ENCODE measurements at places on chromosomes 4 and X. TPM values are rescaled to one million over a fixed set of nuclear protein-coding genes. Genes with fewer than 3 reads are reported as not detected.
A peak's percentile ranks its signal among the peaks of the same experiment; 100 is the strongest.

TRPC5OS gene
- not detected for total RNA-seq

P2RY8 gene
- total RNA-seq, result not detected

RPL39 gene
- total RNA-seq, result 2,088 TPM

TRAM1L1 gene
- 5.0 TPM for total RNA-seq

IL9R gene
- not detected for total RNA-seq

CXCR3 gene
- total RNA-seq, result not detected

TASL gene
- not detected for total RNA-seq

GRCh38 chr4:38365261-38365660 lies 298.7 kb upstream of the KLF3 start:
- H3K27ac ChIP-seq, result no peak overlapping the region
- DNase-seq, result no peak
- H3K36me3 ChIP-seq, result no peaks in the 10 kb centered on the region
- H3K4me1 ChIP-seq, result no peaks in the 10 kb centered on the region
- no peak overlapping the region for H3K4me3 ChIP-seq

DNA sequence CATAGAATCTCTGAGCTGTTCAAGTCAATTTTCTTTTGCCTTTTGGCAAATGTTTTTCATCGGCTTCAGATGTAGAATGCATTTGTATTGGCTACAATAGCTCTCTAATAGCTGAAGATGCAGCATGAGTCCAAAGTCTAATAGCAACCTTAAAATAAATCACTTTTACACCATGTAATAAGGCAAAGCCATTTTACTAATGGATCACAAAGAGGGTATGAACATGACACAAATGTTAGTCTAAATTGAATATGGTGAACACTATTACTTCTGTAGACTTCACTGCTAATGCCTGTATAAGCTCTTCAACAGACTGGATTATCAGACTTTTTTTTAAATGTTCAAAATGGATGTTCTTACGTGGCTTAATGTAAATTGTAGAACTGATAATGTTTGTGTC lies 645.3 kb downstream of the TLL1 start:
- DNase-seq, result no peak
- H3K27ac ChIP-seq, result no peak overlapping the region
- no peak overlapping the region for H3K4me3 ChIP-seq
- peaks cover 11% of the 10 kb centered on the region for H3K4me1 ChIP-seq

DNA sequence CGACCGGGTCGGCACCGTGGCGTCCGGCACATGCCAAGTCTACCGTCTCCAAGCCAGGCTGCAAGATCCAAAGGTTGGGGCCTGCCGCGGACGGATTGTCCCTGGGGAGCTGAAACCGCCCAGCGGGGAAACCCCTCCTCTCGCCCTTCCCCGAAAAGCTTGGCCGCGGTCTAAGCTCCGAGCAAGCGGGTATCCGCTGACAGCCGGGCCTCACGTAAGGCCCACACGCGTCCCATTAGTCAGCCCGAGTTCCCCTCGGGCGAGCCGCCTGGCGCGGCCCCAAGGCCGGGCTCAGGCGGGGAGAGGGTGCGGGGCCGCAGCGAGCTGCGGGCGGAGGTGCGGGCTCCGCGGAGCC lies 6.8 kb upstream of the BCOR start:
- peaks cover 44% of the 10 kb centered on the region for H3K4me1 ChIP-seq
- no peak for DNase-seq
- H3K27me3 ChIP-seq, result peaks cover 43% of the 10 kb centered on the region
- H3K36me3 ChIP-seq, result peaks cover 2% of the 10 kb centered on the region

GRCh38 chrX:39249999-39250398 lies 448.7 kb downstream of the MID1IP1 start:
- H3K27me3 ChIP-seq, result no peaks in the 10 kb centered on the region
- H3K36me3 ChIP-seq, result no peaks in the 10 kb centered on the region
- no peak for DNase-seq

GRCh38 chr4:182560358-182560757 lies 317.2 kb downstream of the TENM3 start:
- H3K36me3 ChIP-seq, result peaks cover 2% of the 10 kb centered on the region

GRCh38 chrX:65783746-65784145 lies 116.3 kb downstream of the MSN start:
- no peak overlapping the region for H3K27ac ChIP-seq
- no peak overlapping the region for H3K4me3 ChIP-seq
- DNase-seq, result no peak
- no peaks in the 10 kb centered on the region for H3K27me3 ChIP-seq
- no peaks in the 10 kb centered on the region for H3K36me3 ChIP-seq
- no peaks in the 10 kb centered on the region for H3K4me1 ChIP-seq

GRCh38 chr4:67122029-67122428 lies 423.3 kb downstream of the CENPC start:
- H3K27me3 ChIP-seq, result no peaks in the 10 kb centered on the region
- H3K36me3 ChIP-seq, result no peaks in the 10 kb centered on the region
- no peak overlapping the region for H3K27ac ChIP-seq
- H3K4me1 ChIP-seq, result peaks cover 5% of the 10 kb centered on the region
- H3K4me3 ChIP-seq, result no peak overlapping the region
- no peak for DNase-seq

GRCh38 chr4:166092797-166093290 lies 219.8 kb downstream of the TLL1 start:
- no peak for DNase-seq
- no peak overlapping the region for H3K27ac ChIP-seq
- H3K36me3 ChIP-seq, result no peaks in the 10 kb centered on the region

DNA sequence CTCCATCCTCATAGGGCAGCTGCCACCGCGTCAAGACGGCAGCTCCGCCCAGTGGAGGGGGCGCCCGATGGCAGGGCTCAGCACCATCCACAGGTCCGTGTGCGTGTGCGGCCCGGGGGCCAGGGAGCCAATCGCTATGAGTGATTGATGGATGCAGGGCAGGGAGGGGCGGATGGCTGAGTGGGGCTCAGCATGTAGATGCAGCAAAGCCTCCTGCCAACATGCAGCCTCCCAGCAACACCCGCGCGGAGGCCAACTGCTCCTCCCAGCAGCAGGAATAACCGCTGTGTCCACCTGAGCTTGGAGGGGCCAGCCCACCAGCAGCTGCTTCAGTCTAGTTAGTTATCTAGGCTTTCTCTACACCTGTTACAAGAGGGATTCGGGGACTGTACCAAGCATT lies 77.4 kb downstream of the MTMR1 start:
- no peak overlapping the region for H3K4me3 ChIP-seq
- no peaks in the 10 kb centered on the region for H3K4me1 ChIP-seq
- no peaks in the 10 kb centered on the region for H3K27me3 ChIP-seq
- H3K27ac ChIP-seq, result no peak overlapping the region
- H3K36me3 ChIP-seq, result peaks cover 8% of the 10 kb centered on the region

DNA sequence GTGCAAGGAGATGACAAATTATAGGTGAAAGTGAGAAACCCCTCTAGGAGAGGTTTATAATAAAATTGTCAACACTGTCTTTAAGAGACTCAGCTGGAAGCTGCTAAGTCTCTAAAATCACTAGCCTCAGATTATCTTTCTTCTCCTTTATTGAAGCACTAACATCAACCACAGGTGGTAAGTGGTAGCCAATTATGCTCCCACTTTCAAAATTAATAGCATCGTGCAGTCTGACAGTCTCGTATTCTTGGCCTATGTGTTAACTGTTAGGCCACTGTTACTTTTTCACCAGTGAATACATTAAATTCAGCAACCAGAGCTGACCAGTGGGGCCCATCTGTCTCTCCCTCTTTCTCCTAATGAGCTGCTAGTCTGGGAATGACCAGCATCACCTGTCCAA lies 674.1 kb downstream of the RAPGEF2 start:
- H3K27me3 ChIP-seq, result no peaks in the 10 kb centered on the region
- no peaks in the 10 kb centered on the region for H3K36me3 ChIP-seq
- no peak overlapping the region for H3K27ac ChIP-seq
- H3K4me1 ChIP-seq, result no peaks in the 10 kb centered on the region
- no peak overlapping the region for H3K4me3 ChIP-seq
- DNase-seq, result no peak

DNA sequence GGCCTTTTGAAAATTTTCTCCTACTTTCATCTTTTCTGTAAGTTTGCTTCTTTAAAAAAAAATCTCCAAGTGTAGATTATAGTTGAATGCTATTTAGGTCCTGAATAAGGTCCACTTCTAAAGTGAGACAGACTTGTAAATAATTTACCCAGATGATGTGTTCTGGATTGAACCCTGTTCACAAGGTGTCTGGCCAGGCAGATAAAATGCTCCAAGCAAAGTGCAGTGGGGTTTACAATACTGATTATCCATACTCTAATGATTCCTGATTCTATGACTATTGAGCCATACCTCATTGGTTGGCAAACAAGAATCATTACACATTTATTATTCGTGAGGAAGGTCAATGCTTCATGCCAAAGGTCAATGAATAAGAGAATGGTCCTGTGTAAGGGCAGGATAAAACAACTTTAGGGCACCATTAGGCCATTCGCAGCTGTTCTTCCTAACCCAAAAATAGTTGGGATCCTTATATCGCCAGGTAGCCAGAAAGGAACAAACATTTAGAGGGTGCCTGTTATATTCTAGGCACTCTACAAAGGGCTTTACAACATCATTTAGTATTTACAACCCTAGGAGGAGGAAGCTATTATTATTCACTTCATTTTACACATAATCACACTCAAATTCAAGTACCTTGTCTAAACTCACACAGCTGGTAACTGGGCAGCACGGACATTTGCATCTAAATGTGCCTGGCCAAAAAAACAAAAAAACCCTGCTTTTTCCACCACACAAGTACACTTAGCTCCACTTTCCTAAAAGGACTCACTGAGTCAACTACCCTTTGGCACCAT lies 18.6 kb upstream of the SAT1 start:
- no peaks in the 10 kb centered on the region for H3K36me3 ChIP-seq
- no peaks in the 10 kb centered on the region for H3K27me3 ChIP-seq
- H3K4me1 ChIP-seq, result peaks cover 9% of the 10 kb centered on the region

DNA sequence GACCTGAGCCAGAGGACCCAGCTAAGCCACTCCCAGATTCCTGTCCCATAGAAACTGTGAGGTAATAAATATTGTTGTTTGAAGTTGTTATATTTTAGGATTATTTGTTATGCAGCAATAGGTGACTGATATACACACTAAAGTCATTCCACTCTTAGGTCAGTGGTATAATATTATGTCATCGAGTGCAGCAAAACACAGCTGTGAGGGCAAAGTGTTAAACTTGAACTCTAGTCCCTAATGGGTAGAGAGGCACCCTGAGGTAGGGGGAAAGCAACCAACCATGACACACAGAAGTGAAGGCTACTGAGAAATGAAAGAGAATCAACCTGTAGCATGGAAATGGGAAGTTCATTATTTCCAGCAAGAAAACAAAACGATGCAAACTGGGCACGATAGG lies 66.6 kb downstream of the ATXN3L start:
- no peak overlapping the region for H3K4me3 ChIP-seq
- peaks cover 2% of the 10 kb centered on the region for H3K36me3 ChIP-seq
- peaks cover 3% of the 10 kb centered on the region for H3K4me1 ChIP-seq
- no peak overlapping the region for H3K27ac ChIP-seq
- no peak for DNase-seq

- no peak overlapping the region for H3K4me3 ChIP-seq
- no peak for DNase-seq
- H3K36me3 ChIP-seq, result no peaks in the 10 kb centered on the region
- H3K27me3 ChIP-seq, result peaks cover 55% of the 10 kb centered on the region
- H3K4me1 ChIP-seq, result peaks cover 21% of the 10 kb centered on the region
Measured at GRCh38 chr4:5955856-5956255, 62.4 kb downstream of the C4orf50 start.

GRCh38 chr4:68396756-68397155 lies 46.9 kb upstream of the YTHDC1 start:
- no peak overlapping the region for H3K27ac ChIP-seq
- no peak for DNase-seq
- H3K4me3 ChIP-seq, result no peak overlapping the region
- H3K36me3 ChIP-seq, result no peaks in the 10 kb centered on the region
- no peaks in the 10 kb centered on the region for H3K4me1 ChIP-seq
- H3K27me3 ChIP-seq, result no peaks in the 10 kb centered on the region

DNA sequence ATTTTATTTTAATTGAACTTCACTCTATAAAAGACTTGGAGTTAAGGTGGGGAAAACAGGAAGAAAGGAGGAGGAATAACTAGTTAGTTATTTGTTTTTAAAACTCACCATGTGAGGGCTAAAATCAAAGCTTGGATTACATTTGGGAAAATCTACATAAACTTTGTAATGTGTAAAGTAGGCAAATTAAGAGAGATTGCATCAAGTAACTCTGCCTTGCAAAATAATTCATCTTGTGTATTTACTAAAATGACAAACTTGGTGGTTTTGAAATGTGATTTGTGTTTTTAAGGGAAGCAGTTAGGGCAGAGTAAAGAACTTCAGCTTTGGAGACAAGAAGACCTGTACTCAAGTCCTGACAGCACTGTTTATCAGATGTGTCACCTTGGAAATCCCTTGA lies 43.3 kb upstream of the RASSF6 start:
- H3K27ac ChIP-seq, result no peak overlapping the region
- H3K4me1 ChIP-seq, result peaks cover 12% of the 10 kb centered on the region
- DNase-seq, result no peak
- no peak overlapping the region for H3K4me3 ChIP-seq
- no peaks in the 10 kb centered on the region for H3K36me3 ChIP-seq

- no peak overlapping the region for H3K27ac ChIP-seq
- no peak for DNase-seq
Measured at GRCh38 chrX:644304-645281, 14.0 kb downstream of the SHOX start.

DNA sequence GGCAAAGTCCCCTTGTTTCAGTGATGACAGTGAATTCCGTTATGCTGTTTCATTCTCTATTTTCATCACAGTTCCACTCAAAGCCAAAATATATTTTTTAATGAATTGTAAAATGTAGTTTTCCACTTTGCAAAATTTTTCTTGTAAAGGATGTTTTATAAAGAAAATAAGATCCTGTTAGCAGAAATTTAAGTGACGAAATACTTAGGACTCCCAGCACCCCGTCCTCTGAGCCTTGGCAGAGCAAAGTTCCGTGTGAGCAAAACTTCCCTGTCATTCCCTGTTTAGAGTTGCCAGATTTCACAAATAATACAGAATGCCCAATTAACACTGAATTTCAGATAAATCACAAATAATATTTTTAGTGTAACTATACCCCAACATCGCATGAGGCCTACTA lies 81.0 kb upstream of the RBPJ start:
- no peaks in the 10 kb centered on the region for H3K36me3 ChIP-seq
- peak overlapping the region; percentile 95 for H3K27ac ChIP-seq
- H3K4me3 ChIP-seq, result peak overlapping the region; percentile 56
- H3K4me1 ChIP-seq, result peaks cover 32% of the 10 kb centered on the region
- DNase-seq, result no peak

GRCh38 chr4:29220761-29221160 lies 1499.4 kb upstream of the PCDH7 start:
- DNase-seq, result no peak
- H3K4me3 ChIP-seq, result no peak overlapping the region
- H3K4me1 ChIP-seq, result no peaks in the 10 kb centered on the region
- no peaks in the 10 kb centered on the region for H3K27me3 ChIP-seq
- no peak overlapping the region for H3K27ac ChIP-seq
- H3K36me3 ChIP-seq, result no peaks in the 10 kb centered on the region

DNA sequence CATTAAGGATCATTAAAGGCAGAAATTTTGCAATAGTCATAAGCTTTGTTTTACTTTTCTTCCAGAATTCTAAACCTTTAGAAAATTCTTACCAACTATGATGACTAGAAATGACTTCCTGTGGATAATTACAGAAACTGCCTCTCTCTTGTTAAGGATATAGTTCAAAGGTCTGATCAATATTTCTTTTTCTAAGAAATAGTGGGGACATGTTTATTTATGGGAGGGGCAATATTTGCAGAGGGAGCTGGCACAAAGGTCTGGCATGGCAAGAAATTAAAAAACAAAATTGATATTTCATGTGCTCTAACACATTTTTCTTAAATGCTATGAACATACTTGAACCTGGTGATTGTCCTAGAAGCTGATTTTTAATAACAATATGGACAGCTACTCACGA lies 448.9 kb downstream of the KCTD8 start:
- no peak overlapping the region for H3K4me3 ChIP-seq
